ENCODE measurements at places on chromosomes 4 and X. TPM values are rescaled to one million over a fixed set of nuclear protein-coding genes. Genes with fewer than 3 reads are reported as not detected.

The TLR6 gene
- polyA plus RNA-seq, result 0.53 TPM

The XK gene
- 1.1 TPM for polyA plus RNA-seq

The SLC2A9 gene
- polyA plus RNA-seq, result 11.1 TPM

The FMR1NB gene
- 0.20 TPM for polyA plus RNA-seq

Data from renal cortex interstitium (tissue), 15 donors.